ENCODE measurements at places on chromosomes 12 and 14. TPM values are rescaled to one million over a fixed set of nuclear protein-coding genes. Genes with fewer than 3 reads are reported as not detected.

PLCZ1 gene
- 0.89 TPM for polyA plus RNA-seq

DNA sequence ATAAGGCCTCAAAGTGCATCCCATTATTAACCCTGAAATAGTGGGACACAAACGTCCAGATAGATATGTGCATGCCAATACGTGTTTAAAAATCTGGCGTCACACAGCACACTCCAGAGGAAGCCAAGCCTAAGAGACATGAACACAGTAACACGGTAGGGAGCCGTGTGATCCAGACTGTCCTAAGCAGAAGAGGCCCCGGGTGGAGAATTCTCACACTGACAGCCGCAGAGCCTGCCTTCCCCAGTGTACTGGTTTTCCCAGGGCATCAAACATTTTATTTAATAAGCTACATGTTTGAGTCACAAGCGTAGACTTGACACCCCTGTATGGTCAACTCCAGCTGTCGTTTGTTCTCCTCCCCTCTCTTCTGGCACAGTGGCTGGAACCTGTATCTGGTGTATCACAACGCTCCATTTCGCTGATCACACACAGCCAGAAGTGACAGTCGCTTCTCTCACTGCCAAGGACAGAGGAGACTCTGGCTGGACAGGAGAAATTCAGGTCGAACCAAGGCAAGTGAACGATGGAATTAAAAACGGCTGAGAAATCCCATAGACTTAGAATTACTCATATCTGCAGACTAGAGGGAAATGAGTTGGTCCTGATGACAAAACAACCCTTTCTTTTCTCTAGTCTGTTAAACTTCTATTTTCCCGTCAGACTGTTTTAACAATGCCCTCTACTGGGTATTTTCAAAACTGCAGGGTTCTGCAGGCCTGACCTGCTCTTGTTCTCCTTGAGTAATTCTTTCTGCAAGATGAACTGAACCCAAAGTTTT, 359.9 kb downstream of the RGS6 start:
- peak; percentile 49 for DNase-seq

A2M gene
- 219 TPM for polyA plus RNA-seq

DNA sequence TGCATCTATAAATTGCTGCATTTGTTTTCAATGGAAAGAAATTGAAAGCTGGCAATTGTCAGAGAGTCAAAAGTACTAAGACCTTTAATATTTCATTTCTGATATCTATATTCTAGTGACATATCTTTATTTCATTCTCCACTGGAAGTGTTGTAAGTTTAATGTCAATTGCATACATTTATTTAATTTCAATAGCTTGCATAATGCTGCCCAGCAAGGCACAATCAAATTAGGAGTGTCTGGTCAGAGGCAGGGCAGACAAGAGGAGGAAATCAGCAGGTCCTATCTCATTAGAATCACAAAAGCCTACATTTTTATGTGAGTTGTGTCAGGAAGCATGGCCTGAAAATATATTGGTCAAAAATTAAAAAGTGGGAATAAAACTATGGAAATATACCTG, 112.9 kb downstream of the TMEM132D start:
- no peak for DNase-seq

PPP4R4 gene
- polyA plus RNA-seq = 0.09 TPM

RFX4 gene
- 0.06 TPM for polyA plus RNA-seq
